Aorta (tissue), 5 donors: ENCODE measurements at places on chromosomes 7 and 10.

GRCh38 chr10:15605740-15606369, 113.9 kb downstream of the ITGA8 start:
- no peak overlapping the region for H3K4me3 ChIP-seq
- peak overlapping the region; percentile 43 for H3K27ac ChIP-seq
- no peak for DNase-seq
- no peaks in the 10 kb centered on the region for H3K4me1 ChIP-seq
- no peaks in the 10 kb centered on the region for H3K27me3 ChIP-seq
- H3K36me3 ChIP-seq = peaks cover 20% of the 10 kb centered on the region

GRCh38 chr7:149770728-149771636, 2.4 kb downstream of the ZNF467 start:
- H3K27ac ChIP-seq = no peak overlapping the region
- no peaks in the 10 kb centered on the region for H3K36me3 ChIP-seq
- peak overlapping the region; percentile 18 for H3K4me3 ChIP-seq
- no peak for DNase-seq
- H3K27me3 ChIP-seq = no peaks in the 10 kb centered on the region

- no peaks in the 10 kb centered on the region for H3K4me1 ChIP-seq
- no peak overlapping the region for H3K4me3 ChIP-seq
- no peaks in the 10 kb centered on the region for H3K36me3 ChIP-seq
- no peak for DNase-seq
- H3K27ac ChIP-seq = no peak overlapping the region
- peaks cover 7% of the 10 kb centered on the region for H3K27me3 ChIP-seq
Observed at GRCh38 chr10:7424315-7424714, 13.5 kb upstream of the SFMBT2 start.

DNA sequence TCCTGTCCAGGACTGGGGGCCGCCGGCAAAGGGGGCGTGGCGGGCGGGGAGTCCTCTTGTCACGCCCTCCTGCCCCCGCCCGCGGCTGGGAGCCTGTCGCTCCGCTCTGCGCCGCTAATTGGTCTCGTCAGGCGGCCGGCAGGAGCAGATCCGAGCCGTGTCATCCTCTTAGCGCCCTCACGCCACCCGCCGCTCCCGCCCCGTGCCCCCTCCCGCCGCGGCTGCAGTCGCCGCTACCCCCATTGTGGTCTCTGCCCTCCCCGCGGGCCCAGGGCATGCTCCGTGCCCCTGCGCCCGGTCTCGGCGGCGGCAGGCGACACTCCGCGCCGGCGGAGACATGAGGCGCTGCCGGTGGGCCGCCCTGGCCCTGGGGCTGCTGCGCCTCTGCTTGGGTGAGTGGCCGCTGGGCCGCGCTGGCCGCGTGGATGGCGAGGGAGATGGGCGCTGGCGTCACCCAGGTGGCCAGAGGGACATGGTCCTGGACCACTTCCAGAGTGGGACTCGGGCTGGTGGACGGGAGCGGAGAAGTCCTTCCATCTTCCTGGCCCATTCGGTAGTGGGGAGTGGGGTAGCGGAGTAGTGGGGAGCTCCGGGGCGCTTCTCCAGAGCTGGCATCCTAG, at the start of gene CDHR1:
TSS of gene CDHR1 (plus strand) at position 114 of the 620 bp plus-strand sequence. CDS start at position 338, 224 bp downstream.
- no peaks in the 10 kb centered on the region for H3K27me3 ChIP-seq
- DNase-seq = no peak
- H3K36me3 ChIP-seq = no peaks in the 10 kb centered on the region
- H3K4me3 ChIP-seq = no peak within 1 kb of the TSS
- no peak within 1 kb of the TSS for H3K27ac ChIP-seq
- no peaks in the 10 kb centered on the region for H3K4me1 ChIP-seq

DNA sequence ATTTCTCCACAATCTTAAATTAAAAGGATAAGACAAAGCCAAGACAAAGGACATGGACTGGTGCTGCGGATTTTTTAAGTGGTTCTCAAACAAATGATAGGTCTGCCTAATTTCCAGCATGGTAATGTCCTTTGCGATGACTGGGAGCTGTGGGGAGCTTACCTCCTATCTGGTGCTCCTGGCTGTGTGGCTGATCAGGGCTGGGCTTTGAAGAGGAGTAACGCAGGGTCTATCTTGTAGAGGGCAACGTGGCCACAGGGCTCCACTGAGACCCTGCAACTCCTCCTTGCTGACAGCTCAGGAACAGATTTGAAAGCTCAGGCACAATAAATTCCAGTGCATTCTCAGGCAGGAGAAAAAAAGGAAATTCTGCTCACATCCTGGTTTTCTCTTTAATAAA, 103.1 kb upstream of the SFMBT2 start:
- no peaks in the 10 kb centered on the region for H3K4me1 ChIP-seq
- DNase-seq = no peak
- H3K27ac ChIP-seq = no peak overlapping the region
- no peaks in the 10 kb centered on the region for H3K36me3 ChIP-seq
- no peaks in the 10 kb centered on the region for H3K27me3 ChIP-seq

DNA sequence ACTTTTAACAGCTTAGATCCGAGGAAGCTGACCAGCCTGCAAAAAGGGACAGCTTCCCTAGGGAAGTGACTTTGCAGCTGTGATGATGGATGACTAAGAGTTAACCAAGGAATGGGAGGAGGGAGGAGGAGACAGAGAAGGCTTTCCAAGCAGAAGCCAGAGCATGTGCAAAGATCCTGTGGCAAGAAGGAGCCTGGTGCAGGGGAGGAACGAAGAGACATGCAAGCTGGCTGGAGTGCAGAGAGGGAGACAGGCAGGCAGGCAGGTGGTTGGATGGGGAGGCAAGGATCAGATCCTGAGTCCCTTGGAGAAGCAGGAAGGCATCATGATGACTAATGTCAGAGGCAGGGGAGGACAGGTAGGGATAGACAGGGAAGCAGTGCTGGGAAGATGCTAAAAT, 148.8 kb downstream of the PFKFB3 start:
- DNase-seq = no peak
- peaks cover 2% of the 10 kb centered on the region for H3K36me3 ChIP-seq
- H3K4me3 ChIP-seq = no peak overlapping the region
- H3K27me3 ChIP-seq = no peaks in the 10 kb centered on the region

DNA sequence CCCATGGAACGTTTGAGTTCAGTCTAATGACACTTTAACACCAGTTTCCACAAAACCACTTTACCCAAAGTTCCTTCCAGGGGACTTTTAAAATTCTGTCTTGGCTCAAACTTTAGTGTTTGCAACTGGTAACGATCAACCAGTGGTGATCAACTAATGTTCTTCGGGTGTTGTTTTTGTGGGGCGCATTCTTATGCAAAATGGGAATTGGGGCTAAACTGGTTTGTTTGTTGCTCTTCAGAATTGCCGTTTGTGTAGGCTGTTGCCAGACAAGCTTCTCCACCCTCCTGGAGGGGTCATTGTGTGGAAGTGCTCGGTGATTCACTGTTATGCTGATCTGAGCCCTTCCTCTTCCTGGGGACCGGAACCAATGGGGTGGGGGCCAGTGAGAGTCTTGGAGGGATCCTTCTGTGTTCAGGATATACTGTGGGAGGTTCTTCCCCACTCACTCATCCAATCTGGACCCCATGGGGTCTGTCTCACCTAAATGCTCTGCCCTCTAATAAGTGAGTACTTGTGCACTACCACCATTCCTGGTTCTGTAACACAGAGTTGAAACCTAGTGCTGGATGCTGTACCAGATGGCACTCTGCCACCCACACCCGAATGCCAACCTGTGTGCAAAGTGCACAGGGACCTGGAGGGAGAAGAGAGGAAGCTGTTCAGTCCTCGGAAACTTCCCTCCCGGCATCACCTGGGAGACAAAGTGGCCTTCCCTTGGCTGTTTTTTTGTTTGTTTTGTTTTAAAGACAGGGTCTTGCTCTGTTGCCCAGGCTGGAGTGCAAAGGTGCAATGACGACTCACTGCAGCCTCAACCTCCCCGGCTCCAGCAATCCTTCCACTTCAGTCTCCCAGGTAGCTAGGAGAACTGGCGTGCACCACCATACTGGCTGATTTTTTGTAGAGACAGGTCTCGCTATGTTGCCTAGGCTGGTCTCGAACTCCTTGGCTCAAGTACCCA, 2.1 kb downstream of the NFE2L3 start:
- H3K4me1 ChIP-seq = no peaks in the 10 kb centered on the region
- H3K27ac ChIP-seq = no peak overlapping the region
- DNase-seq = no peak

DNA sequence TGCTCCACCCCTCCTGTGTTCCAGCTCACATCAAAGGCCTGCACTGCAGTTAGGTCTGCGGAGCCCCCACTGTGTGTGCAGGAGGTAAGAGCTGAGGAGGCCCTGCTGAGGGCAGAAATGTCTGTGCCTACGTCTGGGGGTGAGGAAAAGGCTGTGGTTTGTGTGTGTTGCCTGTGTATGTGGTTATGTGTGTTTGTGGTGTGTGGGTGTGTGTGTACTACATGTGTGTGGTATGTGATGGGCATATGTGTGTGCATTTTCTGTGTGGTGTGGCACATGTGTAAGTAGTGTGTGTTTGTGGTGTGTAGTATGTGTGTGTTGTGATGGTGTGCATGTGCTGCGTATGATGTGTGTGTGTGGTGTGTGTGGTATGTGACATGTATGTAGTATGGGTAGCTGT, 36.2 kb downstream of the ANXA8 start:
- no peaks in the 10 kb centered on the region for H3K4me1 ChIP-seq
- H3K4me3 ChIP-seq = no peak overlapping the region
- H3K27me3 ChIP-seq = no peaks in the 10 kb centered on the region
- H3K27ac ChIP-seq = no peak overlapping the region
- no peak for DNase-seq

GRCh38 chr7:10205696-10206095, 768.0 kb upstream of the PHF14 start:
- no peak overlapping the region for H3K4me3 ChIP-seq
- no peaks in the 10 kb centered on the region for H3K4me1 ChIP-seq
- no peaks in the 10 kb centered on the region for H3K27me3 ChIP-seq
- DNase-seq = no peak
- H3K27ac ChIP-seq = no peak overlapping the region

DNA sequence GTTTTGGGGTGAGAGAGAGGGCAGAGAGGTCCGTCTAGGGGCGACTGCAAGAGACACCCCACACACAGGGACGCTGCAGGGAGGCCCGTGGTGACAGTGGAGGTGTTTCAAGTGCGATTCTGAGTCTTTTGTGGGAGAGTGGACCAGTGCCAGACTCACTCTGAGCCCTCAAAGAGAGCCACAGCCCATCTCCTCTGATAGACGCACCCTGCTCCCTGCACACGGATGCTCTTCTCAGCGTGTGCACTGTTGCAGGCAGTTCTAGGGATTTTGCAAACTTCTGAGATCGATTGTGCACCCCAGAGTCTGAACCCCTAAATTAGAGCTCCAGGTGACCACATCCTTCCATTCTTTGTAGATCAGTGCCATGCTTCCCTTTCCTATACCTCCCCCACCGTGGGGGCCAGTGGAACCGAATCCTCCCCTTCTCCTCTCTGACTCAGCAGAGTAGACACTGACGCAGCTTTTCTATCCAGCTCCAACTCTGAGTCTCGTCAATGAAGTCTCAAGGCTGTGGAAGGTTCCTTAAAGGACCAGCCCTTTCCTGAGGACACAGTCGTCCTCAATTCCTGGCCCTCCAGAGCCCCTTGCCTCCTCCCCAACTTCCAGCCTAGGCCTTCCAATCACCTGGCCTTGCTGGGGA, 83.8 kb downstream of the TMEM130 start:
- no peak overlapping the region for H3K4me3 ChIP-seq
- no peak for DNase-seq
- no peaks in the 10 kb centered on the region for H3K27me3 ChIP-seq
- no peaks in the 10 kb centered on the region for H3K4me1 ChIP-seq
- H3K27ac ChIP-seq = no peak overlapping the region
- H3K36me3 ChIP-seq = no peaks in the 10 kb centered on the region

GRCh38 chr7:111662386-111662785, 100.1 kb upstream of the IMMP2L start:
- no peaks in the 10 kb centered on the region for H3K27me3 ChIP-seq
- no peak overlapping the region for H3K27ac ChIP-seq
- no peak for DNase-seq

- peaks cover 2% of the 10 kb centered on the region for H3K4me1 ChIP-seq
- no peak for DNase-seq
- H3K27ac ChIP-seq = no peak overlapping the region
- H3K27me3 ChIP-seq = no peaks in the 10 kb centered on the region
Observed at GRCh38 chr10:30637881-30638467, 8.4 kb upstream of the LYZL2 start.

- H3K4me3 ChIP-seq = no peak overlapping the region
- H3K27me3 ChIP-seq = no peaks in the 10 kb centered on the region
- H3K4me1 ChIP-seq = no peaks in the 10 kb centered on the region
- H3K27ac ChIP-seq = no peak overlapping the region
- H3K36me3 ChIP-seq = no peaks in the 10 kb centered on the region
- no peak for DNase-seq
Observed at GRCh38 chr7:68853254-68853653, 745.0 kb upstream of the AUTS2 start.

- H3K27me3 ChIP-seq = no peaks in the 10 kb centered on the region
- H3K36me3 ChIP-seq = no peaks in the 10 kb centered on the region
- H3K27ac ChIP-seq = no peak overlapping the region
- no peak for DNase-seq
- no peak overlapping the region for H3K4me3 ChIP-seq
- H3K4me1 ChIP-seq = no peaks in the 10 kb centered on the region
Observed at GRCh38 chr7:19353180-19353579, 208.0 kb upstream of the FERD3L start.

DNA sequence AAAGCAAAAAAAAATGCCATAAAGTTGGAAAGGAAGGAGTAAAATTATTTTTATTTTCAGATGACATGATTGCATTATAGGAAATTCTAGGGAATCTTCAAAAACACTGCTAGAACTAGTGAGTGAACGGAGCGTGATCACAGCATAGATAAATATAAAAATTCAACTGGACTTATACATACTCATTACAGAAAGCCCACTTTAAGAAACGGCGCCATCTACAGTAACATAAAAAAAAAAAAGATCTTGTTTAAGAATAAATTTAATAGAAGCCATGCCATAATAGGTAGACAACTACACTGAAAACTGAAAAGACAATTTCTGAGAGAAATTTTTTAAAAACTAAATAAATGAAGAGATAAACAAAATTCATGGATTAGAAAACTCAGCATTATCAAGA, 623.1 kb upstream of the MGMT start:
- H3K27ac ChIP-seq = no peak overlapping the region
- no peak overlapping the region for H3K4me3 ChIP-seq
- no peak for DNase-seq
- H3K27me3 ChIP-seq = no peaks in the 10 kb centered on the region

DNA sequence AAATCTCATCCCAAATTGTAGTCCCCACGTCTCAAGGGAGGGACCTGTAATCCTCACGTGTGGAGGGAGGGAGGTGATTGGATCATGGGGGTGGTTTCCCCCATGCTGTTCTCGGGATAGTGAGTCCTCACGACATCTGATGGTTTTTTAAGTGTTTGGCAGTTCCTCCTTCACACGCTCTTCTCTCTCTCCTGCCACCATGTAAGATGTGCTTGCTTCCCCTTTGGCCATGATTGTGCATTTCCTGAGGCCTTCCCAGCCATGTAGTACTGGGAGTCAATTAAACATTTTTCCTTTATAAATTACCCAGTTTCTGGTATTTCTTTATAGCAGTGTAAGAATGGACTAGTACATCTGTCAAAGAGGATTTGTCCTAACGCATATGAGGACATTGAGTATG, 59.5 kb downstream of the RGS10 start:
- H3K27me3 ChIP-seq = no peaks in the 10 kb centered on the region
- no peak overlapping the region for H3K27ac ChIP-seq
- H3K36me3 ChIP-seq = no peaks in the 10 kb centered on the region
- no peak for DNase-seq
- H3K4me1 ChIP-seq = no peaks in the 10 kb centered on the region
